ENCODE measurements at places on chromosomes 5 and 9.

DNA sequence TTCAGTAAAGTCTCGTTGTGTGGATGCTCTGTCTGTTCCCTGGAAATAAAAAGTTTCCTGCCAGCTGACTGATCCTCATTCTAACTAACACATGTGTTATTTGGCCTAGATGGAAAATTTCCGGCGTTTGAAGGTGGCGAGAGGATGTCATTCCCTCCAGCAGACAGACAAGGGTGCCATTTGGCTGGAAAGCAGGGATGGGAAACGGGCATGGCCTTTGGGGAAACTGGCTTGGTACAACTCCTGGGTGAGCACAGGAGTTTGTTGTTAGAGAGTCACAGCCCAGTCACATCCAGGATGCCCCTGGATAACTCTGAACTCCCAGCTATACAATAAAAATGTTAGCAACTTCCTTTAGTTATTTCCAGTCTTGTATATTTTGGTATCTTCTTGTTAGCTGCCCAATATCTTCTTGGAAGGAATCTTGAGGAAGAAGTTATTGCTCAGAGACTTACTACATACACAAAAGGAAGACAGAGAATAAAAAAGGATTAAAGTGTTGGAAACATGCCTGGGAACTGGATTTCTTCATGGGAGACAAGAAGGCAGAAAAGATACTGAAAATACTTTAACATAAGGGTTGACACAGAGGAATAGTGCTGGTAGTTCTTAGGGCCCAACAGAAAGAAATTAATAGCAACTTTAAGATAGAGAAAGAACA lies 41.9 kb downstream of the TEK start:
- DNase-seq: no peak

DNA sequence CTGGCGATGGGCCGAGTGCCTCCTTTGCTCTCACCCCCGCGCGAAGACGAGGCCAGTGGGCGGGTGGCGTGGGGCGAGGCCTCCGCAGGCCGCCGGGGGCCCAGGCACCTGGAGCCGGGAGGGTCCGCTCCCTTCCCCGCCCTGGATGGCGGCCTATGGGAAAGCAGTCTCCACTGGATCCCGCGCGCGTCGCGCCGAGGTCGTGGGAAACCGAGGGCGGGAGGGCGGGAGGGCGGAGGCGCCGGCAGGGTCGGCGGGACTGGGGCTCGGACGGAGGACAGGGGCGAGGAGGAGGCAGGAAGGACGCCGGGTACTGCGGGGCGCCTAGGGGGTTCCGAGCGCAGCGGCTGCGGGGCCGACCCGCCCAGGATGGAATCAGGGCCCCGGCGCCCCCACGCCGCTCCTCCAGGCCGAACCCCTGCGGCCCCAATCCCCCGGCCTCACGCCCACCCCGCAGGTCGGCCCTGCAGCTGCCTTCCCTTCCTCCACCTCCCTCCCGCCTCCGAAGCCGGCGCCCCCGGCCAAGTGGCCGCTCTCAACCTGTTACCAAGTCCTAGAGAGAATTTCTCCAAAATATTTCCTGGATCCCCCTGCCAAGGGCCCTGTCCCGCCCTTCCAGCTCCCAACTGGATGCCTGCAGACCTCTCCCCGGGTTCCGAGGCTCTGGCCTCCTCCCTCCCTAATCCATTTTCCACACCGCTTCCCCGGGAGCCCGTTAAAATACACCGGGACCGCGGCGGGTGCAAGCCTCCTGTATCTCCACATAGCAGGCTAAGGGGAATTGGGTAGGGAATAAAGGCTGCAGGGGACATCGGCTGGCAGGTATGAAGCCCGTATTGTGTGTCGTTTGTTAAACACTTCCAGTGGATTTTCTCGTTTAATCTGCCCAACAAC lies 146.3 kb downstream of the ERCC6L2 start:
- DNase-seq: no peak

DNA sequence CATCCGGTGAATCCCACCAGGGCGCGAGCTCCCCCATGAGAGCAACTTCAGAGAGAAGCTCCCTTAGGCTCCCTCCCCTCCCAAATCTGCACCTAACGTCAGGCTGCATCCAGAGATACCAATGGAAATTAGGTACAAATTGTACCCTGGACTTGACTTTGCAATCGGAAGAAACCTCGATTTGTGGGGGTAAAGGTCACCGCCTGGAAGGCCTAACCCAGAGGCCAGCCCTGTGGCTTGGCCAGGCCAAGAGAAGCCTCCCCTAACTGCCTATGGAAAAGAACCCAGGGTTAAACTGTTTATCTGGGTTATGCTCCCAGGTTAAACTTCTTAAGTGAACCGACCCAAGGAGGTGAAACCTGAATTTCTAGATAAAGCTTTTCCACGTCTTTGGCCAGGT lies 80.4 kb downstream of the GTF3C4 start:
- DNase-seq: no peak

DNA sequence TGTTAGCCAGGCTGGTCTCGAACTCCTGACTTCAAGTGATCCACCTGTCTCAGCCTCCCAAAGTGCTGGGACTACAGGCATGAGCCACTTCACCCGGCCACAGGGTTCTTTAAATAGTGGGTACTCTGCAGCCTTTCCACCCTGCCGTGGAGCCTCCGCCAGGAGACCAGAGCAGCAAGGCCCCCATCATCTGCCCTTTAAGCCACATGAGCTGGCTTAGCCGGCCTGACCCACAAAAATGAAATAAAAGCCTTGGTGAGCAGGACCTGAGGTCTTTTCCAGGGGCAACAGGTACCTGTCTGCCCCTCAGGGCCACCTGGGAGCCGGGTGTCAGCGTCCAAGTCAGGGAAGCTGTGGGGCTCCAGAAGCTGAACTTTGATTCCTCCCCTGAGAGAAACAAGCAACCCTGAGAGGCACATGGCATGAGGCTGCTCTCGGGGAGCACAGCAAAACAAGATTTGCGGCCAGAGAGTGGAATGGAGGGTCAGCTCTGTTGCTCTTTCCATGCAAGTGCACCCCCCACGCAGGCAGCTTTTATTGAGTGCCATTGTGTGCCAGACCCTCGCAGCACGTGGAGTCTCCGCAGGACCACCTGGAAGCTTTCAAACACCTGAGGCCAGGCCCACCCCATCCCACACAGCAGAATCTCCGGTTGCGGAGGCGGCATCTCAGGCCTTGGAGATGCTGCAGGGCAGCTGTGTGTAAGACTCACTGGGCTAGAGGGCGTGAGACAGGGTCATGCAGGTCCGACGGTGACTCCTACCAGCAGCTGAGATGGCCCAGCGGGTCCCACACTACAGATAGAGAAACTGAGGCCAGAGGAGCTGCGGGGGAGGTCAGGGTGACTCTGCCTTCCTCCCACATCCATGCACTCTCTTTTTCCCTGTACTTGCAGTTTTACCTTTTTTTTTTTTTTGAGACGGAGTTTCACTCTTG lies 4.8 kb upstream of the WNK2 start:
- no peak for DNase-seq

DNA sequence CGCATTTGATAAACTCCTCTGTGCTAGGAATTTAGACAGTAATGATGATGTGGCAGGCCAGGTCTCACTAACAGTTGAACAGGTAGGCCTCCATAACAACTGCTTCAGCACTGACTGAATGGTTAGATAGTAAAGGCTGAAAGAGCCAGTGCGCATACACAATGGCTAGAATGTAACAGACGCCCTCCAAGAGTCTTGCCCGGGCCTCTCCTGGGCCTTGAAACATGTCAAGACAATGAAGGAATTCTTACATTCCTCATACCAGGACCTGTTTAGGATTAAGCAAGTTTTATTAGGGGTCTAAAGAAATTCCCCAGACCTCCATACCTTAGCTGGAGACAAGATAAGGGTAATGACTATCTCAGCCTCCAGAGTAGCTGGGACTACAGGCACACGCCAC lies 6.7 kb upstream of the BICD2 start:
- no peak for DNase-seq

DNA sequence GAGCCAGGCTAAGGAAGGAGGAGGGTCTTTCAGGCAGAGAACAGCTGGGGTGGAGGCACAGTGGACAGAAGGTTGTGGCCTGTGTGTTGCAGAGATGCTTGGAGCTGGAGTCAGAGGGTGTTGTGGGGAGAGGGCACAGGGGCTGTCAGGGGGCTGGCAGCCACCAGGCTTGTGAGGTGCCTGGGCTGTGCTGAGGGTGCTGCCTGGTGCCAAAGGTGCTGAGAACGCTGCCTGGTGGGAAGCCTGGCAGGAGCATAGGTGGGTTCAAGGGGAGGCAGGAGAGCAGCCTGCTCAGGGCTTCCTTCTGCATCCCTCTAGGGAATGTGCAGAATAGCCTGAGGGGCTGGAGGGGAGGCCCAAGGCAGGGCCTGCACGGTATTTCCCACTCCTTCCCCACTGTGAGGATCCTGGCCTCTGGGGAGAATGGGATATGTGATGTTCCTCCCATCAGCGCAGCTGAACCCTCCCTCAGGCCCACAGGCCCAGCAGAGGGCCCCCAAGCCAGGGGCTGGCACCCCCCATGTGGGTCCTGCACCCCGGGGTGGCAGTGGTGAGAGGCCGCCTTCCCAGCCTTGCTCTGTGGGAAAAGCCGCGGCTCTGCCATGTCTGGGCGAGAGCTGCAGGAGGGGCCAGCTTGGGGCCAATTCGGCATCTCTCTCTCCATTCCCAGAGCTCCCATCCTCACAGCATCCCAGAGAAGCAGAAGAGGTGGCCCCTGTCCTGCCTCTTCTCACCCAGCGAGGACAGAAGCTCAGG lies 76.3 kb downstream of the CACNA1B start:
- no peak for DNase-seq

- no peak for DNase-seq
Observed at GRCh38 chr5:122999947-123000563, 36.5 kb downstream of the PPIC start.

DNA sequence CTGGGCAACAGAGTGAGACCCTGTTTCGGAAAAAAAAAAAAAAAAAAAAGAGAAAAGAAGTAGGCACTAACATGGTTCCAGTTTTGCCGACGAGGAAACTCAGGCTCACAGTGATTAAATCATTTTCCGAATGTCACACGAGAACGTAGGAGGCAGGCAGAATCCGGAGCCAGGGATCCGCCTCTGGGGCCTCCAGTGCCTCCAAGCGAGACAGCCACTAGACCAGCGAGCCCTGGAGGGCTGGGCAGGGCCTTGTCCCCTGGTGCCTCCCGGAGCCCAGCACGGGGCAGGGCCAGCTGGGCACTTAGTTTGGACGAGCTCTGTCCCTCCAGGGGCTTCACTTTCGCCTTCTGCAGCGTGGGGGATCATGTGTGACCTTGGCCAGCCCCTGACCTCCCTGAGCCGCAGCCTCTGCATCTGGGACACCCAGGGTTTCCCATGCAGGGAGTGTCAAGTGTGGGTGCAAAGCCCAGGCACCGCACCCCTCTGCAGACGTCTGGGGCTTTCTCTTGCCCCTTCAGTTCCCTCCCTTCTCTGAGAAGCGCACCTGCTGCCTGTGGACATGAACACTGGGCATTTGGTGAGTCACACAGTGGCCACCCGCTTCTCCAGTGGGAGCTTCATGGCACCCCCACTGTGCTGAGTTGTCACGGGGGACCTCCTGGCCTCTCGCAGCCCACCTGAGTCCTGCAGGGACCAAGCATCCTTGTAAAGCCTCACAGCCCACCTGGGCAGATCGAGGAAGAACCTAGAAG lies 80.3 kb downstream of the RXRA start:
- no peak for DNase-seq

GRCh38 chr5:98330871-98331270 lies 442.6 kb upstream of the RGMB start:
- DNase-seq: no peak

DNA sequence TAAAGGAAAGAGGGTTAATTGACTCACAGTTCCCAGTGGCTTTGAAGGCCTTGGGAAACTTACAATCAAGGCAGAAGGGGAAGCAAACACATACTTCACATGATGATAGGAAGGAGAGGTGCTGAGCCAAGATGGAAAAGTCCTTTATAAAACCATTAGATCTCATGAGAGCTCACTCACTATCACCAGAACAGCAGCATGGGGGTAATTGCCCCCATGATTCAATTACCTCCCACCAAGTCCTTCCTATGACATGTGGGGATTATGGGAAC lies 99.7 kb downstream of the PTTG1 start:
- no peak for DNase-seq

DNA sequence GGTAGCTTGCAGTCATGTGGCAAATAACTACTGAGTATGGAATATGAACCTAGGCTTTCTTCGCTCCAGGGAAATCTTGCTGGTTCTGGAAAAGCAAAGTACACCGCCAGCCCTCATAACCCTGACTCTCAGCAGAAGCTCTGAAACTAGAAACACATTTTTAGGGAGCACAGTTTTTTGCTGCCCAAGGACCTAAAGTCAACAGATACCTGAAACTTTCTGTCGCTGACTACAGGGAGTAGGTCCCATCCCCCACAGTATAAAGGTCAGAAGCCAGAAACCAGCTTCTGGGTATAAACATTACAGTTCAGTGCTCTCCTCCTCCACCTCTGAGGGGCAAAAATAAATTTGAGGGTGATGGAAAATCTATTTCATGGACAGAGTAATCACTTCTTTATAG lies 3.0 kb downstream of the ATOX1 start:
- DNase-seq: no peak

GRCh38 chr5:350355-350754 lies 28.8 kb downstream of the AHRR start:
- no peak for DNase-seq

DNA sequence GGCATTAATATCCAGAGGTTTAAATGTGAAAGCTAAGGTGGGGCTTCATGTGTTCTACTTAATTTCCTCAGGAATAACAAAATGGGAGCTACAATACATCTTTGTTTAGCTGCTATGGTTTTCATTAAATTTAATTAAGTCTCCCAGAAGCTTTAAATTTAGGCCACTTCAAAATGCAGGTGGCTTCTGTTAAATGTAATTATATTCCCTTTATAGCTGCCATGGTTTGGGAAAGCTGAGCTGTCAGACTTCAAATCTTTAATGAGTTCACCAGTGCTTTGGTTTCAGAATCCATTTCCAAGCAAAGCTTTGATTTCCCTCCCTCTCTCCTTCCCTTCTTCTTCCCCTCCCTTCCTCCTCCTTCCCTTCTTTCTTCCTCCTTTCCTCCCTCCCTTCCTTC lies 58.4 kb upstream of the FAM170A start:
- DNase-seq: no peak

- peak; percentile 71 for DNase-seq
Observed at GRCh38 chr5:145834917-145835847, at the start of gene PRELID2. Gene PRELID2 (minus strand): TSS chr5:145835342. CDS start chr5:145835251, 91 bp downstream.

- no peak for DNase-seq
Observed at GRCh38 chr5:140607031-140607430, 25.9 kb downstream of the CD14 start.

- no peak for DNase-seq
Observed at GRCh38 chr5:16812911-16813310, 123.2 kb downstream of the MYO10 start.
